ENCODE measurements at places on chromosomes 11 and 22. TPM values are rescaled to one million over a fixed set of nuclear protein-coding genes. Genes with fewer than 3 reads are reported as not detected.

GRCh38 chr11:118055966-118056365 is 20.9 kb upstream of the TMPRSS4 start:
- H3K4me3 ChIP-seq: no peak overlapping the region
- DNase-seq: peak; percentile 46
- H3K4me1 ChIP-seq: no peaks in the 10 kb centered on the region
- H3K27ac ChIP-seq: no peak overlapping the region

Gene MS4A4A
- 25.0 TPM for polyA plus RNA-seq

DNA sequence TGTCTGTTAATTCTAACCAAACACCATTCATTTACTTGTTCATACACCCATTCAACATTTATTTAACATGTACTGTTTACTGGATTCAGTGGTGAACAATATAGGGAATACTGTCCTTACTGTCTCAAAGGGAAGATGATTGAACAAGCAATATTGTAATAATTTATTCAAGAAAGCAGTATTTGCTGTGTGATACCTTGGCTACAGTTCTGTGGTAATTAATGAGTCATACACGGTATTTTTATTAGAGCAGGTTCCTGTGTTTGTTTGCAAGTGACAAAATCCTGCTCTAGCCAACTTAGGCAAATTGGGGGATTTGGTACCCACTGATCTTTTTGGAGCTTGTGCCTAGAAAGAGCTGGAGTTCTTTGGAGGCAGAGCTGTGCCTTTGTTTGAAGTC is 15.7 kb downstream of the PIH1D2 start:
- H3K4me1 ChIP-seq: no peaks in the 10 kb centered on the region
- no peak for DNase-seq
- no peak overlapping the region for H3K27ac ChIP-seq
- H3K36me3 ChIP-seq: peaks cover 29% of the 10 kb centered on the region

- no peak for DNase-seq
- H3K27me3 ChIP-seq: no peaks in the 10 kb centered on the region
- H3K4me1 ChIP-seq: peaks cover 3% of the 10 kb centered on the region
- H3K27ac ChIP-seq: no peak overlapping the region
- no peaks in the 10 kb centered on the region for H3K36me3 ChIP-seq
- no peak overlapping the region for H3K4me3 ChIP-seq
Measured at GRCh38 chr11:35307221-35307621, 112.1 kb downstream of the SLC1A2 start.

Gene C1QTNF5
- 12.5 TPM for polyA plus RNA-seq

DNA sequence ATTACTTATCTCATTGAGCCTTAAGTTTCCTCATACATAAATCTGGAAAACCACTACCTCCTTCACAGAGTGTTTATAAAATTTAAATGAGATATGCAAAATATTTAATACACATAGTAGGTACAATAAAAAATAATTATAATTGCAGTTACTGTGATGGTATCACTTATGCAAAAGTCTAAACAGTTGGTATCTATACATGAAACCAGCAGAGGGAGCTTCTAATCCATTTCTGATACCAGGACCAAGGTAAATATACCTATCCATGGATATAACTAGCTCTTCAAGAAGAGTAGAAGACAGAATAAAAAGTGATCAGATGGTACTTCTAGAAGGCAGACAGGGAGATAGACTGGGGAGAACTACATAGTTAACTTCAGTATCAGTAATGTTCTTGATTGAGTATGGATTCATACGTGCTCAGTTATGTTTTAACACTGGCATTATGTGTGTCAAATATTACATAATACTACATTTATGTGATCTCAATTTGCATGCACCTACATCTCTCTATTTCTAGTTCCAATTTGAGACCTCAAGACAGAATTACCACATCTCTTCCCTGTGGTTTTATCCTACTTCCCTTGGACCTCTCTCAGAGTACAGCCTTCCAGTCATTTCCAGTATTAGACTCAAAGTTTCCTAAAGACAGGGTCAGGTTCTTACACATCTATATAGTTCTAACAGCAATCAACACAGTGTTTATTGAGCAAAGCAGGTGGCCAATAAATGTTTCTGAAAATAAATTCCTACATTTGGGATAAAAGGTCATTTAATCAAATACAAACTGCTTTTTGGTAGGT is 13.7 kb upstream of the TSG101 start:
- no peaks in the 10 kb centered on the region for H3K27me3 ChIP-seq
- no peaks in the 10 kb centered on the region for H3K4me1 ChIP-seq
- peaks cover 16% of the 10 kb centered on the region for H3K36me3 ChIP-seq
- H3K4me3 ChIP-seq: no peak overlapping the region

GRCh38 chr11:61067782-61068446 is 34.4 kb upstream of the CD5 start:
- H3K27me3 ChIP-seq: no peaks in the 10 kb centered on the region
- H3K4me3 ChIP-seq: no peak overlapping the region
- no peaks in the 10 kb centered on the region for H3K36me3 ChIP-seq
- H3K4me1 ChIP-seq: peaks cover 24% of the 10 kb centered on the region

Gene MS4A15
- polyA plus RNA-seq: 0.04 TPM

GRCh38 chr22:23562186-23562585 is 17.9 kb downstream of the IGLL1 start:
- no peaks in the 10 kb centered on the region for H3K36me3 ChIP-seq
- H3K4me3 ChIP-seq: no peak overlapping the region
- H3K27me3 ChIP-seq: peaks cover 13% of the 10 kb centered on the region
- no peak overlapping the region for H3K27ac ChIP-seq

DNA sequence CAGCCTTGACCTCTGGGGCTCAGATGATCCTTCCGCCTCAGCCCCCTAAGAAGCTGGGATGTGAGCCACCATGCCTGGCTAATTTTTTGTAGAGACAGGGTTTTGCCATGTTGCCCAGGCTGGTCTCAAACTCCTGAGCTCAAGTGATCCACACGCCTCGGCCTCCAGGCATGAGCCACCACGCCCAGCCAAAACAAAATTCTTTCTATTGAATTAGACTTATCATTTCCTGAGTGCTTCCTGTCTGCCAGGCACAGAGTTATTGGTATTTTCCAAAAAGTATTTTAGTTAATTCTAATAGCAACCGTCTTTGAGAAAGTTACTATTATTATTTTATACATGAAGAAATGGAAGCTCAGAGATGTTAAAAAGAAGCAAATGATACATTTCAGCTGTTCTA is 61.4 kb upstream of the LMO2 start:
- H3K27ac ChIP-seq: no peak overlapping the region
- no peaks in the 10 kb centered on the region for H3K36me3 ChIP-seq
- H3K27me3 ChIP-seq: no peaks in the 10 kb centered on the region
- H3K4me1 ChIP-seq: no peaks in the 10 kb centered on the region
- H3K4me3 ChIP-seq: no peak overlapping the region
- no peak for DNase-seq

Gene PDE2A
- polyA plus RNA-seq: 4.8 TPM

GRCh38 chr11:115906171-115906570 is 402.0 kb upstream of the CADM1 start:
- H3K36me3 ChIP-seq: no peaks in the 10 kb centered on the region
- H3K4me3 ChIP-seq: no peak overlapping the region
- H3K27ac ChIP-seq: no peak overlapping the region

DNA sequence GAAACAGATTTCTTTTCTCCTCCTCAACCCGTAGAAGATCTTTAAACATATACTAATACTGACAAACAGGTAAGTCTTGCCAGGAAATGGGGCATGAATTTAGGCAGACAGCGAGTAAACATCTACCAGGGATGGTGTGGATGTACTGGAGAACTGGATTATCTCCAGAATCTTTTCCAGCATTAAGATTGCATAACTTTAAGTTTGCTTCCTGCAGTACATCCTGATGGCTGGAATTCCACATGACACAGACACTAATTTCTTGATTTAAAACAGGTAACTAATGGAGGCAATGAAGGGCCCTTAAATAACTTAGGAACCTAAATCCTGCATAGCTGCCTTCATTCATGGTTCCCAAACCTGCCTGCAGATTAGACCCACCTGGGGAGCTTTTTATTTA is 40.7 kb downstream of the JHY start:
- no peaks in the 10 kb centered on the region for H3K36me3 ChIP-seq
- no peak overlapping the region for H3K4me3 ChIP-seq
- no peak for DNase-seq
- peak overlapping the region; percentile 51 for H3K27ac ChIP-seq

DNA sequence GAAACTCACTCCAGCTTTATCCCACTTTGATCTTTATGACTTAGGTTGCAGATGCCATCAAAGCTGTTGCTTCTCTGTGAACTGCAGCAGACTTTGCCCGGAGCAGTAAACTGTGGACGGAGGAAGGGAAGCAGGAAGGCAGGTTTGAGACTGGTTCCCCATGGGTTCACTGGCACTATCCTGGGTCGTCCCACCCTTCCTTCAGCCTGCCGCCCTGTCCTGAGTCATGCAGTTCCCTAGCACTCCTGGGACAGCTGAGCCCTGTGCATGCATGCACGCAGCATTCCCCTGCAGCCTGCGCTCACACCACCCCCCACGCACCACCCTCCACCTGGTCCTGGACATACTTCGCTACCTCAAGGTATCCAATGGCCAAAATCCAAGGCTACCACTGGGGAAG is 23.5 kb upstream of the P2RY2 start:
- no peak overlapping the region for H3K27ac ChIP-seq
- no peaks in the 10 kb centered on the region for H3K36me3 ChIP-seq
- DNase-seq: peak; percentile 29
- H3K27me3 ChIP-seq: no peaks in the 10 kb centered on the region
- no peaks in the 10 kb centered on the region for H3K4me1 ChIP-seq
- no peak overlapping the region for H3K4me3 ChIP-seq

DNA sequence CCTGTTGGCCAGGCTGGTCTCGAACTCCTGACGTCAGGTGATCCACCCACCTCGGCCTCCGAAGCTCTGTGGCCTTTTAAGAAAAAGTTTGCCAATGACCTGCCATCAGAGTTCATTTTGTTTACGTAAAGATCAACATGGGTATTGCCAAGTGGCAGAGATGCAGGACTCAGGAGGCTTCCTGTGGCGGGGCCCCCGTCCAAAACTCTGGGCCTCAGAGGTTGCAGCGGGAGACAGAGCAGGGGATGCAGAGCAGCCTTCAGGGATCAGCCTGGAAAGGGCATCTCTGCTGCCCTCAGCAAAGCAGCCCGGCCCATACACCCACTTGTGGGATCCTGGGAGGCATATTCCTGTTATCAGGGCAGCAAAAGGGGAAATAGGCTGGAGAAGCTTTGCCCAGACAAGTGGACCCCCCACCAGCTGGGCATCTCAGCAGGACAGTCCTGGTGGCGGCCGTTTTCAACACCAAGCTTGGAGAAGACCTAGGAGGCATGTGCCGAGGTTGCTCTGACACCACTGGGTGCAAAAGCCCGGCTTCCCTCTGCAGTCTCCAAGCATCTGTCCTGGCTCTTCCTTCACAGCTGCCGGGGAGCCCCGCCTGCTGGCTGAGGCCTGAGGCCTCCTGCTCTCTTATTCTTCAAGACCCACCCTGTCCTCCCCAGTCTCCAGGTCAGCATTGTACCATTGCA is 1152.4 kb downstream of the BRD1 start:
- no peak overlapping the region for H3K27ac ChIP-seq
- H3K36me3 ChIP-seq: no peaks in the 10 kb centered on the region
- no peaks in the 10 kb centered on the region for H3K4me1 ChIP-seq

- no peak overlapping the region for H3K4me3 ChIP-seq
- no peak for DNase-seq
Measured at GRCh38 chr22:47129902-47130635, 367.6 kb downstream of the TBC1D22A start.

- H3K36me3 ChIP-seq: no peaks in the 10 kb centered on the region
- no peaks in the 10 kb centered on the region for H3K27me3 ChIP-seq
- no peak for DNase-seq
- no peak overlapping the region for H3K4me3 ChIP-seq
Measured at GRCh38 chr11:30424844-30425243, 101.9 kb downstream of the ARL14EP start.

GRCh38 chr11:34866375-34866774 is 49.8 kb downstream of the APIP start:
- no peak for DNase-seq
- no peaks in the 10 kb centered on the region for H3K27me3 ChIP-seq
- no peaks in the 10 kb centered on the region for H3K36me3 ChIP-seq
- no peak overlapping the region for H3K4me3 ChIP-seq
- H3K4me1 ChIP-seq: no peaks in the 10 kb centered on the region

Gene LRRC10B
- not detected for polyA plus RNA-seq

DNA sequence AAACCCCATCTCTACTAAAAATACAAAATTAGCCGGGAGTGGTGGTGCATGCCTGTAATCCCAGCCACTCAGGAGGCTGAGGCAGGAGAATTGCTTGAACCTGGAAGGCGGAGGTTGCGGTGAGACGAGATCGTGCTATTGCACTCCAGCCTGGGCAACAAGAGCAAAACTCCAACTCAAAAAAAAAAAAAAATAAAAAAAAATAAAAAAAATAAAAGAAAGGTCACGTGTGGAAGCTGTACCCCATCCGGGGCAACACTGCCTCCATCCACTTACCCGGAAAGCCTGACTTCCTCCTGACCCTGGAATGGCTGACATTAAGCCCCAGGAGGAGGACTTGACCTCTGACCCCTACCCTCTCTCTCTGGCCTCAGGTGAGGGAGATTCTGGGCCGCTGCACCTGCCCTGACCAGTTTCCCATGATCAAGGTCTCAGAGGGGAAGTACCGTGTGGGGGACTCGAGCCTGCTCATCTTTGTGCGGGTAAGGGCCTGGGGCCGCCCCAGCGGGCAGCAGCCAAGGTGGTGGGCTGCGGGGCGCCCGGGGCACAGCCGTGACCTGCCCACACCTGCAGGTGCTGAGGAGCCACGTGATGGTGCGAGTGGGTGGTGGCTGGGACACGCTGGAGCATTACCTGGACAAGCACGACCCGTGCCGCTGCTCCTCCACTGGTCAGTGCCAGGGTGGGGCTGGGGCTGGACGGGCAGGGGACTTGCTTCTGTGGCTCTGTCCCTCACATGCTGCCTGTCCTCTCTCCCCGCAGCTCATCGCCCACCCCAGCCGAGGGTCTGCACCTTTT is 3.8 kb downstream of the GAS2L1 start:
- peak overlapping the region; percentile 94 for H3K27ac ChIP-seq
- H3K27me3 ChIP-seq: peaks cover 21% of the 10 kb centered on the region
- H3K36me3 ChIP-seq: no peaks in the 10 kb centered on the region
- H3K4me3 ChIP-seq: no peak overlapping the region
- peaks cover 71% of the 10 kb centered on the region for H3K4me1 ChIP-seq

Gene TMEM25
- polyA plus RNA-seq: 3.6 TPM

- no peak for DNase-seq
- H3K36me3 ChIP-seq: no peaks in the 10 kb centered on the region
- no peak overlapping the region for H3K4me3 ChIP-seq
- no peaks in the 10 kb centered on the region for H3K27me3 ChIP-seq
Measured at GRCh38 chr11:121154486-121155314, 53.7 kb downstream of the TECTA start.

Gene PVALB
- not detected for polyA plus RNA-seq

Data from sigmoid colon (tissue), 7 donors.